ENCODE measurements at places on chromosomes 7 and 10.

DNA sequence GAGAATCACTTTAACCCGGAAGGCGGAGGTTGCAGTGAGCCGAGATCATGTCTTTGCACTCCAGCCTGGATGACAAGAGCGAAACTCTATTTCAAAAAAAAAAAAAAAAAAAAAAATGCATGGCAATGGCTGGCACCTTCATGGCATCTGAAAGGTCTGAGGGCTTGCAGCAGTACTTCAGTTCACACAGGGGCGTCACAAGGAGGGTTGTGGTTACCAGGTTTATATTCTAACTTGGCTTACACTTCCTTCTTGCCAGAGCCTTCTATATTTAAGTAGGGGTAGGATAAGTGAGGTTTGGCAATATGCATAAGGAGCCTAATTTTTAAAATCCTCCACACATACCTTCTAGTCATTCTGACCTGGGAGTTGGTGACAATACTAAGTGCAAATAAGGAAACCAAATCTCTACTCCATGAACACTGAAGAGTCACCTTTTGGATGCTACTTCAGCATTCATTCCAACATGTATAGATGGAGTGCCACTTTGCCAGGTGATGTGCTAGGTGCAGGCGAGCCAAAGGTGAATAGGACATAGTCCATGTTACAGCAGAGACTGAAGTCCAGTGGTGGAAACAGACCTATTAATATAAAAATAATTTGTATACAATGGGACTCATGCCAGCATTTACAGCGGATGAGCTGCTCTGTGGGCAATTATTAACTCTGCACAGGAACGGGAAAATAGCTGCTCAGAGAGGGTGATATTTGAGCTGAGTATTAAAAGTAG is 57.8 kb upstream of the PDCD4 start:
- no peak for DNase-seq

DNA sequence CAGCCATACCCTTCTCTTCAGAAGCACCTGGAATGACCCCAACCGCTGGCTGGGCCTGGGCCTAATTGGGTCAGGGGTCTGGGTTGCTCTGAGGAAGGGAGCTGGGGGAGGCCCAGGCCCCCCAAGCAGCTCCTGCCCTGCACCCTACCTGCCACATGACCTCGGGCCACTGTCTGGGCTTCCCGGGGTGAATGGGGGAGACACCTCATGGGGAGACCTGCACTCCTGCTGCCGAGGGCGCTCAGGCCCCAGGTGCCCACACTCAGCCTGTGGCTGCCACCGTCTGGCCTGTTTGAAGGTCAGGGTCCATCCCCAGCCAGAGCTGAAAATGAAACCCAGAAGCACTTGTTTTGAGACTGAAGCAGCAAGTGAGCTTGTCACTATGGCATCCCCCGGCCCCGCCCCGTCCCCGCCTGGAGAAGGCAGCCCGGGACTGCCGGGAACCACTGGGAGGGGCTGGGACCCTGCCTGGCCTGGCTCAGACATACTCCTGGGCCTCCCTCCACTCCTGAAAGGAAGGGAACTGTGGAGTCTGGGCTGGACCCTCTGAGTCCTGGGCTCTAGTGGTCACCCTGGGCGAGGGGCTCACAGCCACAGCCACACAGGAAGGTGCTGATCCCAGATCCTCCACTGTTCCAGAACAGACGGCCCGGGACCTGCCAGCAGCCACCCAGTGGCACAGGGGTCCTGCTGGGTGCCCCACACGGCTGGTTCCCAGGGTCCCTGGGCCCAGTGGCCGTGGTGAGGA is 7.4 kb upstream of the MICALL2 start:
- DNase-seq: no peak

DNA sequence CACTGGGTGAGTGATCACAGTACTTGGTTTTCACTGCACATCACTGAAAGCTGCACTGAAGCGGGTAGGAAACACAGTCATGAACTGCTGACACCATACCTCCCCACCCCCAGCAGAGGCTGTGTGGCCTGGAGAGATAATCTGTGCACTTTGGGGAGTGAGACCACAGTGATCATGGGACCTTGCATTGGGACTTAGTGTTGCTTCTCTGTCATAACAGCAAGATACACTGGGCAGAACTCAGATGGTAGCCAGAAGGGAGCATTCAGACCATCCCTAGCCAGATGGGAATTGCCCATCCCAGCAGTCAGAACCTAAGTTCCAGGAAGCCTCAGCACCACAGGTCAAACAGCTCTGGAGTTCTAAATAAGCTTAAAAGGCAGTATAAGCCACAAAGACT is 346.4 kb upstream of the TMEM229A start:
- no peak for DNase-seq

- DNase-seq: no peak
Observed at GRCh38 chr7:125423458-125424155, 494.0 kb upstream of the POT1 start.

- no peak for DNase-seq
Observed at GRCh38 chr10:114933588-114933987, 4.4 kb upstream of the TRUB1 start.

DNA sequence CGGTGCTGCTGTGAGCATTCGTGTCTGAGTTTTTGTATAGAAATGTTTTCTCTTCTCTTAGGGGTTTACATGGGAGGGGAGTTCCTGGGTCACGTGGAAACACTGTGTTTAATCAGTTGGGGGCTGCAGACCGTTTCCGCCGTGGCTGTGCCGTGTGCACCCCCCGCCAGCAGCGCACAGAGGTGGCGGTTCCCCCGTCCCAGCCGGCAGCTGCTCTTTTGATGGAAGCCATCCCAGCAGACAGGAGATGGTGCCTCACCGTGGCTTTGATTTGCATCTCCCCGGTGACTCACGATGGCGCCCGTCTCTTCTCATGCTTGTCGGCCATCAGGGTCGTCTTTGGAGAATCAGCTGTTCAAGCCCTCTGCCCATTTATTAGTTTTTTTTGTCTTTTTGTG is 34.9 kb upstream of the FOXL3 start:
- no peak for DNase-seq

DNA sequence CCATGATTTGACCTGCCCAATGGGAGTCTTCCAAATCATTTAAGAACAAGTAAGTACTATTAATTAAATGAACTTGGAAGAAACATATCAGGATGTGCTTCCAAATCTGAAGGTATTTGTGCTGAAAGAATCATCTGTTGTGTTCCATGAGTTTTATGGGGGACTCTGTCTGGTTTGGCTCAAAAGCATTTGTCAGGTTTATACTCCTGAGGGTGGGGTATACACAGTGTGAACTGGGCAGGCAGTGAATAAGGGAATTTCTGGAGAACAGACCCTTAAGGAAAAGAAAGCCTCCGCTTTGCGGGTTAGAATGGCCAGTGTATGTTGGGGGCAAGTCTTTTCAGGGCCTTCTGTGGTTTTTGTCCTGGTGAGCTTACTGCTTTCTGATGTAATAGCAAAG is 29.9 kb downstream of the TCF7L2 start:
- no peak for DNase-seq
